ENCODE measurements at places on chromosomes 2 and 18. TPM values are rescaled to one million over a fixed set of nuclear protein-coding genes. Genes with fewer than 3 reads are reported as not detected.

DNA sequence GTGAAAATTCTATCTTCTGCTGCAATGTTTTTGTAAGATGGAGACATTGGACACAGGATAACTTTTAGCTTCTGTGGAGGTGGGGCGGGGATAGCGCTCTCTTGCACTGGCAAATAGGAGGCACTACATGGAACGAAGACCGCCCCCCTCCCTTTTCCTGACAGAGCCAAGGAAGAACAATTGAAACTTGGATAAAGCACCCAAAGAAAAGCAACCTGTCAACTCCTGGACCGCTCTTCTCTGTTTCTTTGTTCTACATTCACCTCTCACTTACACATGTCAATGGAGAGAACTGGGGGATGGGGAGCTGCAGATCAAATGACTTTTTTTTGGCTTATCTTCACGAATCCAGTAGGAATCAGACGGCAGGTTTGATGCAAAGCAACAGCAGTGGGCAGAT lies 126.3 kb upstream of the CHAC2 start:
- H3K4me3 ChIP-seq = no peak overlapping the region
- no peak for DNase-seq
- no peaks in the 10 kb centered on the region for H3K27me3 ChIP-seq
- H3K36me3 ChIP-seq = no peaks in the 10 kb centered on the region

DNA sequence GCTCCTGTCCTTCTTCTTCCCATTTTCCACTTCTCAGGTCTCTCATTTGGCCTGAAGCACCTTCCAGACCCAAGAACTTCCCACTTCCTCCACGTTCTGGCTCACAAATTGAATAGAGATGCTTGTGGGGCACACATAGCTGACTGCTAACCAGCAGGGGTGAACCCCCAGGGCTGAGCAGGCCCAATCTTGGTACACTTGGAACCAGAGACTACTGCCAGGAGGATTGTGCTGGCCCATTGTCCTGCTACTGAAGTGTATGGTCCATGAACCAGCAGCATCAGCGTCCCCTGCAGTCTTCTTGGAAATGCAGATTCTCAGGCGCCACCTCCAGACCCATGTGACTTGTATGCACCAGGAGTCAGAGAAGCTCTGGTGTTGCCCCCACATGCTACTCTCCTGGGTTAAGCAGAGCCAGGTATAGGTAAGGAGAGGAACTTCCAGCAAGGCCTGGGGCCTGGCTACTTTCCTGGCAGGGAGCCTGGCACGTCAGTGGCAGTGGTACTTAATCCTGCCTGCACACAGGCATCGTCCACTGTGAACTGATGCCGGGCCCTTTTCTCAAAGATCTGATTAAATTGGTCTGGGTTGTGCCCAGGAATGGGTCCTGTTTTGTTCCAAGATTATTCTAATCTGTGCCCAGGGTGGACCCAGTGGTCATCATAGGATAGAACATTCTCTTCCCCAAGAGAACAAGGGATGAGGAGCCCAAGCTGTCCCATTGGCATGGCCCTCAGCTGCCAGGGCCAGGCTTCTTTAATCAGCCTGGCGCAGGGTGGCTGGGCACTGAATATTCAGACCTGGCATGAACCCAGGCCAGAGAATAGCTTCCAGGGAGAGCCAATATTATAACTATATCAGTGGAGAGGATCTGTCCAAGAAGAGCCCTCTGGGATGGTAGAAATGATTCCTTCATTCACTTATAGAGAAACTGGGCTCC lies 248.7 kb downstream of the SOX11 start:
- H3K4me1 ChIP-seq = no peaks in the 10 kb centered on the region
- no peak overlapping the region for H3K27ac ChIP-seq
- no peaks in the 10 kb centered on the region for H3K36me3 ChIP-seq
- H3K27me3 ChIP-seq = no peaks in the 10 kb centered on the region
- no peak for DNase-seq

DNA sequence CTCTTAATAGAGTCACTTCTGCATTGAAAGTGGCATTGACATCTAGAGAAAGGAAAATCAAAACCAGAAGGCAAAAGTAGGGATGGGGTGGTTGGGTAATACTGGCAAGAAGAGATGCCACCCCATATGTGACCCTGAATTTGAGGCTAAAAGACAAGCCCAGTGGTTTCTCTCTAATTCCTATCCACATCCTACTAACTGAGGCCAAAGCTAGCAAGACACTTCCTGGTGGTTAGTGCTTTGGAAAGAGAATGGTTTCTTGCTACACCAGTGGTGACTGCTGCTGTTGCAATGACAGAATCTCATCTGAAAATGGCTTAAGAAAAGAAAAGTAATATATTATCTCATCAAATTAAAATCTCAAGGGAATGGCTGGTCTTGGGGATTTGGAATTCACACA lies 640.6 kb downstream of the EPHA4 start:
- H3K36me3 ChIP-seq = no peaks in the 10 kb centered on the region
- no peak overlapping the region for H3K27ac ChIP-seq
- no peaks in the 10 kb centered on the region for H3K4me1 ChIP-seq
- no peaks in the 10 kb centered on the region for H3K27me3 ChIP-seq
- DNase-seq = no peak

DNA sequence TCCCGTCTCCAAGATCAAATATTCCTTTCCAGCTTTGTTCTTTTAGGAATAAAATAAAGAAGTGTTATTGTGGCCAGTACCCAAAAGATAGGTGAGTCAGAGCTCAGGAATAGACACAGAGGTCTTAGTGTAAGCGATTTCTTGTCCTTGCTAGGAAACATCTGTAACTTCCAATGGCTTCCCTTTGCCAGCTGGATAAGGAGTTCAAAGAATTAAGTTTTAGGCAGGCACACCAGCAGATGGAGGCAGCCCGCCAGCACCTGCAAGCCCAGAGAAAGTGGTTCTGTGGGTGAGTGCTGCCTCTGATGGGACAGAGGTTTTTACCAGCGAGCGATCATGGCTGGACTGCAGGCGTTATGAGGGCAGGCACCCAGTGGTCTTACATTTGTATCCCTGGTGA lies 125.4 kb downstream of the MGAT5 start:
- no peak overlapping the region for H3K4me3 ChIP-seq
- no peak for DNase-seq
- peak overlapping the region; percentile 59 for H3K27ac ChIP-seq

DNA sequence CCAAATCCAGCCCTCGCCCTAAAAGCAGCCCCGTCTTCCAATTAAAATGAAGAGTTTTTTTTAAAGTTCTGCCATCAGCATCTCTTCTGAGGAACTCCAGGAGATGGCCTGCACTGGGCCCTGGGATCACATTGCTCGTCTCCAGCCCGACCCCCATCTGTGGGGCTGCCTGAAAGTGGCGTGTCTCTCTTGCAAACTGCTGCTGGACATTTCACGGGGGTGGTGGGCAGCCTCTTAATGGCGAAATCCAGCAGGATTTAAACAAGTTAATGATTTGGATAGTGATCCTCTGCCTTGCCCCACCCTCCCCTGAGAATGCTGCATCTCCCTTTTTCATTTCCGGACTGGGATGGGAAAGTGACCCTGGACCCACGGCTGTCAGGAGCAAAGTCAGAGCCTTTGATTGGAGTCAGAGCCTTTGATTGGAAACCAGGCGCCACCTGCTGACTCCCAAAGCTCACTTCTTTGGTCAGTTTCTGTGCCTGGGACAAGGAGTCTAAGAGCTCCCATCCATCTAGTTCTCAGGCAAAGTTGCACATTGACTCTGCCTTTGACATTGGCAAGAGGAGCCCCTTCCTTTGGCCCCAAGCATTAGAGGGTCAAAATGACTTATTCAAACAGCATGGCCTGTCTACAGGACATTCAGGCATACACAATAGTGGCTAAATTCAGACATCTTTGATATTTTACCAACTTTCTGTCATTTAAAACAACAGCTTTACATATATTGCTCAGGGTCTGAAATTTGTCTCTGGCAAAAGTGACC lies 155.2 kb downstream of the SH3BP4 start:
- peak; percentile 69 for DNase-seq
- H3K27ac ChIP-seq = no peak overlapping the region
- H3K4me3 ChIP-seq = no peak overlapping the region
- peaks cover 11% of the 10 kb centered on the region for H3K4me1 ChIP-seq
- no peaks in the 10 kb centered on the region for H3K36me3 ChIP-seq

DNA sequence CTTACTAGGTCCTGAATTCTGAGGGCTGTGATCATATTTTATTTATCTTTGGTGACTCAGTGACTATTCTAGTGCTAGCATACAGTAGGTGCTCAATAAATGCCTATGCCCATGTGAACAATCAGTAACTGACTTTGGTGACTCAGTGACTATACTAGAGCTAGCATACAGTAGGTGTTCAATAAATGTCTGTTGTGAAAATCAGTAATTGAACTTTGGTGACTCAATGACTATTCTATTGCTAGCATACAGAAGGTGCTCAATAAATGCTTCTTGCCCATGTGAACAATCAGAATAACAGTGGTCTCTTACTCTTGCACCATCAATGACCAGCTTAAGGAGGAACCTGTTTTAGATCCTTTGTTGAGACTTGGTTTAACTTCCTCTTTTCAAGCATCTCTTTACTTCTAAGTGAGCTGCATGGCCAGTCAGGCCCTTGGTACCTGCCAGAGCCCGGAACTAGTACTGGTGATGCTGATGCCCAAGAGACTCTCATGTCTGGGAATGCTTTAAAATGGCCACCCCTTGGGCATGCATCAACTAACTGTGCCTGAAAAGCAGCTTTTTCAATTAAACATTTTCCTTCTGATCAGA lies 214.9 kb upstream of the SPRED2 start:
- no peak overlapping the region for H3K4me3 ChIP-seq
- H3K4me1 ChIP-seq = no peaks in the 10 kb centered on the region
- no peak overlapping the region for H3K27ac ChIP-seq
- no peaks in the 10 kb centered on the region for H3K36me3 ChIP-seq

DNA sequence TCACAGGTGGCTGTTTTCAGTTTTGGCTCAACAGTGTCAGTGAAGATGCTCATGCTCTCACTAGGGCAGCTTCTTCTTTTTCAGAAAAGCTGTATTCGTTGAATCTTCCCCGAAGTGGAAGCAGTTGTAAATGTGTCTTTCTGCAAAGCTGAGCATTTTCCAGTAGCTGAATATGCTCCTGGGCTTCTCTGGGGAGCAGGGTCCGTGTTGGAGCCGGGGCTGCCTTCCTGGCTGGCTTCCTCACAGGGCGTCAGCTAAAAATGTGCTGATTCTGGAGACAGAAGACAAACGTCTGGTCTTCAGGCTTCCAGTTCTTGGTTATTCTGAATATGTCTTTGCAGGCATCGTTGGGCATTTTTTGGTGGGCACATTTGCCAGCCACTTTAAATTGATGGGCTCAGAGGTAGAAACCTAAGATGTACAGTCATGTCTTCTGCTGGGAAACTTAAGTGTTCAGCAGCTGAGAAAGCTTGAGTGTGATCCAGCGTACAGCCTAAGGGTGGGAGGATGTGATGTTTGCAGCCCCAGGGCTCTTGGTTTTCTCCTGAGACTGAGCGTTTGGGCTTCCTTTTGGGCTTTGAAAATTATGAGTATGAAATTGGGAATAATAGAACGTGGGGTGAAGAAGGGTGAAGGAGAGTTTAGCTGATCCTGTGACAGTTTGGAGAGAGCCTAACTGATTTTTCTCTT lies 19.0 kb downstream of the SETBP1 start:
- H3K27me3 ChIP-seq = no peaks in the 10 kb centered on the region
- peaks cover 23% of the 10 kb centered on the region for H3K4me1 ChIP-seq
- no peaks in the 10 kb centered on the region for H3K36me3 ChIP-seq
- peak overlapping the region; percentile 41 for H3K27ac ChIP-seq
- no peak for DNase-seq
- H3K4me3 ChIP-seq = no peak overlapping the region

- no peak overlapping the region for H3K27ac ChIP-seq
- no peaks in the 10 kb centered on the region for H3K27me3 ChIP-seq
- no peaks in the 10 kb centered on the region for H3K4me1 ChIP-seq
- no peaks in the 10 kb centered on the region for H3K36me3 ChIP-seq
- no peak for DNase-seq
These were observed 86.5 kb downstream of the EFEMP1 start for GRCh38 chr2:55837073-55837472.

- H3K36me3 ChIP-seq = no peaks in the 10 kb centered on the region
- no peak overlapping the region for H3K27ac ChIP-seq
- H3K4me1 ChIP-seq = no peaks in the 10 kb centered on the region
- no peaks in the 10 kb centered on the region for H3K27me3 ChIP-seq
These were observed 493.1 kb downstream of the XIRP2 start for GRCh38 chr2:167381349-167381748.

Gene CREG2
- not detected for total RNA-seq

Gene G6PC2
- not detected for total RNA-seq

Gene CRYGC
- not detected for total RNA-seq

Gene SYT4
- 14.5 TPM for total RNA-seq

Gene NEB
- total RNA-seq = 136 TPM

Gene SLC4A5
- total RNA-seq = 1.3 TPM

Gene SCN1A
- 0.44 TPM for total RNA-seq

Gene VIL1
- not detected for total RNA-seq

Gene ALKAL2
- 1.1 TPM for total RNA-seq
